ENCODE measurements at places on chromosomes 6 and 20.

DNA sequence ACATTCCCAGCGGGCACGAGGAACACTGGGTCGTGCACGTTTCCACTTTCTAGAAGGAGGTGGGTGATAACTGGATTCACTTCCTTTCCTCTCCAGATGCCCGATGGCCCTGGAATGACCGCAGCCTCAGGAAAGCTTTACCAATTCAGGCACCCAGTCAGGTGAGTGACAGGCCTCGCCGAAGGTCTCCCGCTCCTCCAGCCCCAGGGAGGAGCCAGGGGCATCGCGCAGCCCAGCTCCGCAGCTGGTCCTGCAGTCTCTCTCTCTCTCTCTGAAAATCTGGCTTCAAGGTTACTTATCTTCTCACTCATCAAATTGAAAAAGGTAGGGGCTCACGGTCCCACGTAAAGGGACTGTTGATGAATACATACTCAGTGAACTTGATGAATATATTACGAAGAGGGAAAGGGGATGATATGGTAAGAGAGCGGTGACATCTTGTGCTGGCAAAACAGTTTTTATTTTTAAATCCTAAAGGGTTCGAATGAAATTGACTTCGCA is 891 bp downstream of the RIPPLY2 start:
- DNase-seq = no peak

- DNase-seq = no peak
Observed at GRCh38 chr20:20331156-20331555, 36.7 kb upstream of the INSM1 start.

DNA sequence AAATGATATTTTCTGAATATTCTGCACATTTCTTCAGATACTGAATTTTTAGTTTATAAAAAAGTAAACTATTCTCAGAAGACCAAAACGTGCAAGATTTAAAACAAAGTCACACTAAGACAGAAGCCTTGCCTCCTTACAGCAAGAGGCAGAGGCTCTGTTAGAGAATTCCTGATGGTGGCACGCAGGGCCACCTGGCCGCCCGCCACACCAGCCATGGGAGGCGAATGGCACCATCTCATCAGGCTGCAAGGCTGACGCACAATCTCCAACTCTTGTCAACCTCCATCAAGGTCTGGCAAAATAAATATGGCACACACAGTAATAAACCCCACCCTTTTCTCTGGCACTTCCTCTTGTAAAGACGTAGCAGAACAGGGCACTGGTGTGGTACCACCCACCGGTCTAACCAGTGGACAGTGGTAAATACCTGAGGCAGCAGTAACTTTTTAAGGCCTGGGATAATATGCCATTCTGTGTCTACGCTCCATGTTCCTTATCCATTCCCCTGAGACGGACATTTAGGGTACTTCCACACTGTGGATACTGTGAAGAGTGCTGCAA is 111.4 kb downstream of the WDR27 start:
- DNase-seq = no peak

DNA sequence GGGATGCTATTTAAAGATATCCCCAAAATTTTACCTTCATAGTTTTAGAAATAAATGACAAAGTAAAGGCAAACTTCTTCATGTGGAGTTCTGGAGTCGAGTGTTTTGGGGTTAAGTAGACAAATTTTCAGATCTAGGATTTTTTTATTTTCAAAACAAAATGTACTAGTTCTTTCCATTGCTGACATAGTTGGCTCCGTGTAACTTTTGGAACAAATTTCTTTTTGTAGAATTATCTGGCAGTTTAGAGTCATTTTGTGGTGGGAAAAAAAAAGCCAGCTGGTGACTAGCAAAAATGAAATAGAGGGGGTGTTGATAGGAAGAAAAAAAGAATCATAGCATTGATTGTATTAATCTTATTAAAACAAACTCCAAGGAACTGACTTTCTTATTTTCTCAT is 131.6 kb upstream of the TCF21 start:
- DNase-seq = no peak

- no peak for DNase-seq
Observed at GRCh38 chr6:47427680-47428079, 49.9 kb upstream of the CD2AP start.

GRCh38 chr6:142055219-142055618 is 77.5 kb upstream of the GJE1 start:
- no peak for DNase-seq

GRCh38 chr6:19803331-19804204 is 33.6 kb upstream of the ID4 start:
- no peak for DNase-seq

DNA sequence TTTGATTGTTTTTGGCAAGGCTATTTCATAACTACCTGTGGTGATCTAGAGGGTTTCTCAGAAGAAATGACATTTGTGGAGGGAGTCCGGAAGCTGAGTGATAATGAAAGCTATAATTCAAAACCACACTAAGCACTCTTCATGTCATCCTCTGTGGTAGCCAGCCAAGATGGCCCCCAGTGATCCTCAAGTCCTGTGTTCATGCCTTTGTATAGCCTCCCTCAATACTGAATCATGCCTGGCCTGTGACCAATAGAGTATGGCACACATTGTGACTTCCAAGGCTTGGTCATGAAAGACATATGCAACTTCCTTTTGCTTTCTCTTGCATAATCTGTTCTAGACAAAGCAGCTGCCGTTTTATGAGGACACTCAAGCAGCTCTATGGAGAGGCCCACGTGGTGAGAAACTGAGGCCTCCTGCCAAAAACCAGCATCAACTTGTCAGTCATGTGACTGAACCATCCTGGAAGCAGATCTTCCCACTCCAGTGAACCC is 12.8 kb upstream of the DNAAF9 start:
- DNase-seq = peak; percentile 98

Measured in inflammatory macrophage treated with lipopolysaccharide for 4 hours (primary cell).